ENCODE measurements at places on chromosomes 7 and 10. TPM values are rescaled to one million over a fixed set of nuclear protein-coding genes. Genes with fewer than 3 reads are reported as not detected.

Gene CDC14C
- total RNA-seq = not detected

Gene DOCK4
- 10.6 TPM for total RNA-seq

Gene ASB15
- total RNA-seq = not detected

Gene STAG3
- 1.3 TPM for total RNA-seq

Gene ZNF33A
- 21.5 TPM for total RNA-seq

Gene CLCN1
- total RNA-seq = not detected

Gene CYP2C8
- not detected for total RNA-seq

Gene CYP3A7
- total RNA-seq = not detected

Gene HYCC1
- 23.4 TPM for total RNA-seq

Gene KLF14
- not detected for total RNA-seq

Gene PRF1
- total RNA-seq = not detected

Gene PAX2
- 0.96 TPM for total RNA-seq

Gene CALHM3
- total RNA-seq = not detected

Gene C10orf105
- not detected for total RNA-seq

Gene GDF2
- total RNA-seq = not detected

Gene LOXL4
- total RNA-seq = 0.64 TPM

Gene ANAPC16
- total RNA-seq = 160 TPM

Gene HIP1
- 5.8 TPM for total RNA-seq

Gene RBM20
- under 0.01 TPM for total RNA-seq

Gene LIPJ
- not detected for total RNA-seq

Gene AASS
- 8.5 TPM for total RNA-seq

Data from tracheal epithelial cell (primary cell).